Forelimb muscle (tissue), 1 donor: ENCODE measurements at places on chromosomes 13 and 19. TPM values are rescaled to one million over a fixed set of nuclear protein-coding genes. Genes with fewer than 3 reads are reported as not detected.
A peak's percentile ranks its signal among the peaks of the same experiment; 100 is the strongest.

Gene ABHD13
- 9.2 TPM for polyA plus RNA-seq

- peak; percentile 91 for DNase-seq
Measured at GRCh38 chr19:37594304-37594981, at the start of the genes ZNF540 and ZNF571. Gene ZNF540, plus strand, starts transcription at chr19:37594876. Its CDS starts 3,572 bp downstream, at chr19:37598448. Gene ZNF571, minus strand, starts transcription at chr19:37594792. Its CDS starts 8,116 bp downstream, at chr19:37586676.

Gene PRX
- 7.7 TPM for polyA plus RNA-seq

DNA sequence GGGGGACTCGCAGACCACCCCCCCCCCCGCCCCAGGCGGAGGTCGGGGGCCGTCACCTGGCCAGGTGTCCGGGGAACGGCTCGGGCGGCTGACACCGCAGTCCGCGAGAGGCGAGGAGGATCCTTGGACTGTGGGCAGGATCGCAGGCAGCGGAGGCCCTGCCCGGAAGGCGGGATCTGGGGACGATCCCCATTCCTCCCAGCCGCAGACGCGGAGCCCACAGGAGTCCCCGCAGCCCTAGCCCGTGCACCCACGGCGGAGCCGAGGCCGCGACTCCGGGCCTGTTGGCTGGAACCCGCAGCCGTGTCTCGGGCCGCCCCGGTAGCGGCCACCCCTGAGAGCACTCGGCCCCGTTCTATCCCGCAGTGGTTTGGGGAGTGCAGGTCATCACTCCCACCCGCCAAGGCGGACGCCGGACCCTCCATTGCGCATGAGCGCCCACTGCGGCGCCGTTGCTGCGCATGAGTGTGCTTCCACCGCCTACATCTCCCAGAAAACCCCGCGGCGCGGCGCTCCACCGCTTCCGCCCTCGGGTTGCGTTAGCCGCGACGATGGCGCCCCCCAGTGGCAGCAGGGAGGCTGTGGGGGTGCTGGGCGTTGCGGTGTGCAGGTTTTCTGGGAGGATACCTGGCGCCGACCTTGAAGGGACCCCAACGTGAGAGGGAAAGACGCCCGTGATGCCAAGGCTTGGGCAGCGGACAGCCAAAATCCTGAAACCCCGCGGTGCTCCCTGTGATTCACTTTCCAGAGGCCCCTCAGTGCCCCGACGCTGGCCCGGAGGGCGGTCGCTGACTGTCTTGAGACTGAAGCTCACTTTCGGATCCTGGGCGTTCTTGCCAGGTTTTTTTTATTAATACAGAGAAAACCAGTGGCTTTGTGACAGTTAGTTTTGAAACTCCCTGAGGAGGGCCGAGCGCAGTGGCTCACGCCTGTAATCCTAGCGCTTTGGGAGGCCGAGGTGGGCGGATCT is 4.4 kb upstream of the ZNF329 start:
- DNase-seq = peak; percentile 93

DNA sequence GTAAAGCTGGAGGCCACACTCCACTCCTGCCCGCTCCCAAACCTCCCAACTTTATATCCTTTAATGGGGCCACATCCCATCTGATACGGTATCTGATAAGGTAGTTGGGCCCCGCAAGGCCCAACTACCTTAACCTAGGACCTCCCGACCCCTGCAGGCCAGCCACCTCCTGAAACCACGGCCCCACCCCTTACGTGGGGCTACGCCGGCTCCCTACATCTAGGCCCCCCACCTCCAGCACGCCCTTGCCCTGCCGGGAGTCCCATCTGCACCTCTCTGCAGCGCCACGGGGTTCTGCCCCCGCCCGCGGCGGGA is 2.2 kb downstream of the IGFLR1 start:
- DNase-seq = no peak
